ENCODE measurements at places on chromosomes 11 and 22.

DNA sequence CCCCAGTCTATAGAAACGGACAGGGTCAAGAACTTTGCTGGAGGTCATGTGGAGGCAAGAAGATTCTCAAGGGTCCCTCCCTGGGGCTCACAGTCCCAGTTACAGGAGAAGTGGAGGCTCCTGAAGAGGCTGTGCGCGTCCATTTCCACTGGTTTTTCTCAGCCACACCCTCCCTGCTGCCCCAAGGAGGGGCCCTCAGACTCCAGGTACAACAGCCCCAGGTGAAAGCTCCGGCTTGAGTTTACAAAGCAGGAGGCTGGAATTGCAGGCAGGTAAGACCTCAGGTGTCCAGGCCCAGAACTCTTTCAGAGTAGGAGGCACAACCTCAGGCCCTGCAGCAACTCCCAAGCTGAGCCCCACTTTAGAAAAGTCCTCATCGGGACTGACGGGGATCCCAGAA, 3.1 kb downstream of the SHANK2 start:
- DNase-seq, result no peak

- DNase-seq, result no peak
These were observed 348.0 kb downstream of the TENM4 start for GRCh38 chr11:79092791-79093353.

DNA sequence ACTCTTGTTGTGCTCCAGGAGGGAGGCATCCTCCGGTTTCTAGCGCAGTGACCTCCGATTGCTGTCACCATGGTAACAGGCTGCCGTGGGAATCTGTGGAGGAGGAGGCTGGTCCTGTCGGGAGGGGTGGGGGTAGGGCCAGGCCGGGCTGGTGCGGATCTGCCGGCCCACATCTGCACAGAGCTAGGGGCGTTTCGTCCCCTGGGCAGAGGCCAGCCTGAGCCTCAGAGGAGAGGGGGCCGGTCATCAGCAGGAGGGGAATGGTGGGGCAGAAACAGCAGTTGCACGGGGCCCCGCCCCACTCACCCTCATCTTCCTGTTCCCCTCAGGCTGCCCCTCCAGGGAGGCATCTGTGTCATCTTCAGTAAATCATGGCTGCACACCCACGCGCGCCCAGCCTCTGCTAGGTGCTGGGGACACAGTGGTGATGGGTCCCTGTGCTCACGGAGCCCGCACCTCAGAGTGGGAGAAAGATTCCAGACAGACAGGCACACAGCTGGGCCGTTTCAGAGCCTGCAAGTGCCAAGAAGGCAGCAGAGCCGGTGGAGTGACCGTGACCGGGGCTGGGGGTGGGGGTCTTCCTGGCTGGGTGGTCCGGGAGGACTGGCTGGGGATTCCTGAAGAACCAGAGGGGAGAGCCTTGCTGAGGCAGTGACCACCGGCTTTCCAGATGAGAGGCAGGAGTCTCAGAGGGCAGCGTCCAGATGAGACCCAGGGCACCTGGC, 120.5 kb downstream of the CACNA1I start:
- no peak for DNase-seq

GRCh38 chr11:119651802-119652584, 77.0 kb downstream of the NECTIN1 start:
- DNase-seq, result no peak

DNA sequence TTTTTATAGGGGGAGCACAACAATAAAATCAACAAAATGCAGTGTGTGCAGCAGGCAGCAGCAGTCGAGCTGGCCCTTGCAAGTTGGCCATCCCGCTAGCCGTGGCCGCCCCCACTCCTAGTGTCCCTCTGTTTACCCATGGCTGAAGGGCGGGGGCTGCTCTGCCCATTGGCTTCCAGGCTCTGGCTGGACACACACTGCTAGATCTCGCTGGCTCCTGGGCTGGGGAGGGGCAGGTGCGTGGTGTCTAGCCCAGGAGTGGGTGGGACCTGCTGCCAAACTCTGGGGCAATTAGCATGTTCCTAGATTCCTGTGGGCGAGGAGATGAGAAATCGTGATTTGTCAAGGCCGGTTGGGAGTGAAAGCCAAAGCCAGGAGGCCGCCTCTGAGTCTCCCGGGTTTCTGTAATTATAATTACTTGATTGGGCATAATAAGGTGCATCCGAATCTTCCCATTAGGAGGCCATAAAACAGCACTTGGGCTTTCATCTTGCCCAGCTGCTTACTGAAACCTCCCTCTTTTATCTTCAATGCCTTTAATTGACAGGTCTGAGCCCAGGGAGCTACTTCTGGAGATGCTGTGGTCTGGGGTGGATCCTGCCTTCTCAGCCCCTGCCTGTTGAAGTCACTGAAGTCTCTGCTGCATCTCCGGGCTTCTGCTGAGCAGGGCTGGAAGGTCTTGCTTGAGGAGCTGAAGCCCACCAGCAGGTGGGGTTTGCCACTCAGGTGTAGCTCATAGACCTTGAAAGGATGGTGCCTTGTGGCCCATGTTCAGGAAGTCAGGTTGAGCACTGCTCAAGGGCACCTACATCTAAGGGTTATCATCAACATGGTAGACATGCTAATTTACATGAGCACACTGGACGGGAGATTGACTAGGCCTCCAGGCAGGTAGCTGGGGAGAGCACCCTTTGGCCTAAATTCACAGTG, 44.5 kb upstream of the DKK3 start:
- no peak for DNase-seq

DNA sequence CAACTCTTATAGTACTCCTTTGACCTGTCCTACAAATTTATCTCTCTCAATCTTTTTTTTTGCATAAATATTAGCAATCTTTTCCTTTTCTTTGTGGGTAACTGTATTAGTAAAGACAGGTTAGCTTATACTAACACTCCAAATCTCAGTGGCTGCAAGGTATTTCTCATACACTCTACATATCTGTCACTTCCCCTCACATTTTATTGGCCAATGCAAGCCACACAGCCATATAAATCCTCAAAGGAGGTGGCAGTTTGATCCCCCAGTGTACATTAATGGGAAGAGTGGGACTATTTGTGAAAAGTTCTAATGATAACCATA, 42.6 kb upstream of the EED start:
- DNase-seq, result no peak

- DNase-seq, result no peak
These were observed 1169.3 kb downstream of the LRRC4C start for GRCh38 chr11:40290171-40290631.

DNA sequence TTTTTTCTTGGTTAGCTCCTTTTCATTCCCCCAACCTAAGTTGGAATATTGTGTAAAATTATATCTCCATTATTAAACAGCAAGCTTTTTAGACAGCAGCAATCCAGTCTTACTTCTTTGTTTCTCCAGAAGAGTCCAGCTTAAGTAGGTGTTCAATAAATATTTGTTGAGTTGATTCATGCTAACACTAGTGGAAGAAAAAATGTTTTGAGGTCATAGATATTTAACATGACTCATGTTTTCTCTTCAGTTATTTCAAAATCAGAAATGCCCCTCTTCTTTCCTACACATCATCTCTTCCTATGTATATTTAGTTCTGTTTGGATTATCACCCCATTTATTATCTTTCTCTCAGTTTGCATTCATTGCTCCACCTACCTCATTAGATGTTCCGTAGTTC, 20.3 kb downstream of the CCDC83 start:
- no peak for DNase-seq

- no peak for DNase-seq
These were observed 771.7 kb downstream of the NTM start for GRCh38 chr11:132142121-132142520.

- no peak for DNase-seq
These were observed 27.3 kb downstream of the SCGB1A1 start for GRCh38 chr11:62446091-62446490.

DNA sequence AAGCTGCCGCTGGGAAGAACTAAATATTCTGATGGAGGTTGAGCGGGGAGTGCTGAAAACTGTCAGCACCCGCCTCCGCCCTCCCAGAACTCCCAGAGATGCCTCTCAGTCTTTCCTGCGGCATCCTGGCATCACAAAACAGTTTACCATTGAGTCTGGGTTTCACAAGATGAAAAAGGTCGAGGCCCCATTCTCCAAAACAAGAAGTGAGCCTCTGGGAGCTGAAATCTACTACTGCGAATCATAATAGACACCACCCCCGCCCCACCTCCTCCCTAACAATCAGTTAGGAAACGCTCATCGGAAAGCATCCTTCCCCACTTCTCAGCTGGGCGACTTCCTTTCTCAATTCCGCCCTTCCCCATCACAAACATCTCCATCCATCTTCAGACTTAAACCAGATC, 1.0 kb downstream of the SUN2 start:
- DNase-seq, result no peak

GRCh38 chr22:43304831-43305590, 38.2 kb downstream of the SCUBE1 start:
- no peak for DNase-seq

DNA sequence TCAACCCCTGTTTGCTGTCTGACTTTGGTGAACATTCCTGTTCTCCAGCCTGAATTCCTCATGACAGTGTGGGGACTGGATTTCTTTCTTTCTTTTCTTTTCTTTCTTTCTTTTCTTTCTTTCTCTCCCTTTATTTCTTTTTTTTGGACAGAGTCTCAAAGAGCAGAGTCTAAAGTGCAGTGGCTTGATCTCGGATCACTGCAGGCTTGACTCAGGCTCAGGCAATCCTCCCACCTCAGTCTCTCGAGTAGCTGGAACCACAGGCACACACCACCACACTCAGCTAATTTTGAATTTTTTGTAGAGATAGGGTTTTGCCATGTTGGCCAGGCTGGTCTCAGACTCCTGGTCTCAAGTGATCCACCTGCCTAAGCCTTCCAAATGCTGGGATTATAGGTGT, 63.1 kb downstream of the RPUSD4 start:
- DNase-seq, result no peak

- DNase-seq, result no peak
These were observed 81.5 kb upstream of the TP53AIP1 start for GRCh38 chr11:129023968-129024676.

- DNase-seq, result no peak
These were observed 43.4 kb downstream of the MCM5 start for GRCh38 chr22:35443338-35443737.

GRCh38 chr11:24509114-24509513, 12.3 kb downstream of the LUZP2 start:
- DNase-seq, result no peak

DNA sequence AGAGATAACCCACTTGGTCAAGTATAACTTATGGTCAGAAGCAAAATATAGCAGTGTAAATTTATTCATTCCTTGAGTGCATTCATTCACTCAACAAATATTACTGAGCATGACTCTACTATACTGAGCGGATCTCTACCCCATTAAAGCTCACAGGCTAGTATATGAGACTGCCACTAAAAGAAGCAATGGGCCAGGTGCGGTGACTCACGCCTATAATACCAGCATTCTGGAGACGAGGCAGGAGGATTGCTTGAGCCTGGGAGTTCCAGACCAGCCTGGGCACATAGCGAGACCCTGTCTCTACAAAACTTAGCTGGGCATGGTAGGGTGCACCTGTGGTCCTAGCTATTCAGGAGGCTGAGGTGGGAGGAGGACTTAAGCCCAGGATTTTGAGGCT, 197.6 kb upstream of the BLID start:
- no peak for DNase-seq

DNA sequence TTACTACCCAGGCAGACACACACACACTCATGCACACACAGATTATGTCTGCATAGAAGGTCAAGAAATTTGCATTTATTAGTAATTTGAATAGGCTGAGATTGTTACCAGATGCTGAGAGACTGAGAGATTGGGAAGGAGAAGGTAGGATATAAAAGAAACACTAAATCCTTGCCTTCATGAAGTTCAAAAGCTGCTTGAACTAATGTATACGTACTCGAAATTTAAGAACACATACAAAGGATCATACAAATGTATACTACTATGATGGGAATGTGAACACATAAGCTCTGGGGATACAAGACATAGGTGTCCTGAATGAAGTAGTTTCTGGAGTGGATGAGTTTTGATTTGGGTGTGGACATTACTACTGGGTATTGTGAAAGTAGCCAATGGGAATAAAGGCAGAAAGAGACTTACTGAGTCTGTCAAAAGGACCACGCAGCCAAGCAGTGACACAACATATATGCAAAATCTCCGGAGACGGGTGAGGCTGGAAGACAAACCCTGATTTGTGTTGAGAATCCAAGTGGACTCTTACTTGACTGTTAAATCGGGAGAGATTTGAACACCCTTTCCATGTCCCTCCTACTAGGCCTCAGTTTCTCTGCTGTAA, 7.3 kb upstream of the PKNOX2 start:
- DNase-seq, result no peak

DNA sequence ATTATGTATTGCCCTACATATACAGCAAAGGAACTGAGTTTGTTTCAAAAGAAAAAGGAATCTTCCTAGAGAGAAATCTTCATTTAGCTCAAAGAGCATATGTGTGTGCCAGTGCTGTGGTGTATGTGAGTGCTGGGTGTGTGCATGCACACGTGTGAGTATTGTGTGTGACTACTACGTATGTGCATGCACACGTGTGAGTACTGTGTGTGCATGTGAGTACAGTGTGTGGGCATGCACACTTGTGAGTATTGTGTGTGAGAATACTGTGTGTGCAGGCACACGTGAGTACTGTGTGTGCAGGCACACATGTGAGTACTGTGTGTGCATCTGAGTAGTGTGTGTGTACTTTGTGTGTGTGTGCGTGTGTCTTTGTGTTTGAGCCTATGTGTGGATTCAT, 651.0 kb upstream of the B3GAT1 start:
- DNase-seq, result no peak

DNA sequence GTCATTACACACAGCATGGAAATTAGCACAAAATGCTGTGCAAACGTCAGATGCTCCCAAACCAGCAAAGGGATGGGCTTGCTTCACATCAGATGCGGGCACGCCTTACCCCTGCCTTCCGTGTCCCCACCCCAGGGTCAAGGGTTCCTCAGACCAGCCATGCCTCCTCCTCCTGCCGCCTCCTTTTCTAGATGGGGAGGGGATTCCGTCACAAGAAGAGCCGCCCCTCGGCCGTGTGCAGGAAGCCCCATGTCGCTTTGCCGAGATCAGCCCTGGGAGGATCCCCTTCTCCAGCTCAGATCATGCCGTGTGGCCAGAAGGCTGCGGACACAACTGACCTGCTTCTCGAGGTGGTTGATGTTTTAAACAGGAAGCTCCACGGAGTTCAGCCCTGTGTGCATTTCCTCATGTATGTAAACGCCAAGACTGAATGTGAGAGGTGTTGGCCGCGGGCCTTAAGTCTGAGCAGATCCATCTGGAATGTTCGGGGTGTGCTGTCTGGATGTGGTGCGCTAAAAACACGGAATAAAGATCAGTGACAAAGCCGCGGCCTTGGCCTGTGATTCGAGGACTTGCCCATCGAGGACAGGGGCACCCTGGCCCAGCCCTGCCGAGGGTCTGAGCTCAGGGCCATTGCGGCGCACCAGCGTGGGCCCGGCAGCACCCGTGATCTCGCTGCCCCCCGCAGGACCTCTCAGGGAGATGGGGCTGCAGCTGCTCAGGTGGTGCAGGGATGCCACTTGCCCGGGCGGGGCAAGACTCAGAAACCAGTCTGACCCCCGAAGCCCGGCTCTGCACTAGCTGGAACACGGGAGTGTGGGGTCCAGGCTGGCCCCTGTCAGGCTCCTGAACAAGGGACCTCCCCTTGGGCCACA, 412.9 kb downstream of the TBC1D22A start:
- no peak for DNase-seq

DNA sequence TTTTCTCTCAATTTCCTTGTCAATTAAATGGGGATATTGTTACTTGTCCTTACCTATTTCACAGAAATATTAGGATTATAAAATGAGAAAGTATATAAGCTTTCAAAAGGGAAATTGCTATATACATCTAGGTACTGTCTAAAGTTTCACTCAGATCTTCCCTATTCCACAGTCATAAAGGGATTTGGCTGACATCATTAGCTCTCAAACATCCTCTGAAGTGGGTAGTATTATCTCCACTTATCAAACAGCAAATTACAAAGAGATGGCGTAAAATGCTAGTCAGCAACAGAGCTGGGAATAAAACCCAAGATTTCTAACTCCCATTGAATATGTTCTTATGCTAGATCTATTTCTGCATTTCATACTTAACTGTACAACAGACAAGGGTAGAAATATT, 50.9 kb downstream of the SLC25A17 start:
- DNase-seq, result no peak

All from cerebellar nuclear complex (tissue), 1 donor.